ENCODE measurements at places on chromosomes 5 and 9. TPM values are rescaled to one million over a fixed set of nuclear protein-coding genes. Genes with fewer than 3 reads are reported as not detected.
A peak's percentile ranks its signal among the peaks of the same experiment; 100 is the strongest.

- H3K4me3 ChIP-seq: no peak overlapping the region
- no peak overlapping the region for H3K27ac ChIP-seq
- no peak for DNase-seq
- no peaks in the 10 kb centered on the region for H3K4me1 ChIP-seq
- no peaks in the 10 kb centered on the region for H3K27me3 ChIP-seq
Observed at GRCh38 chr9:135896205-135896604, 11.1 kb downstream of the CAMSAP1 start.

DNA sequence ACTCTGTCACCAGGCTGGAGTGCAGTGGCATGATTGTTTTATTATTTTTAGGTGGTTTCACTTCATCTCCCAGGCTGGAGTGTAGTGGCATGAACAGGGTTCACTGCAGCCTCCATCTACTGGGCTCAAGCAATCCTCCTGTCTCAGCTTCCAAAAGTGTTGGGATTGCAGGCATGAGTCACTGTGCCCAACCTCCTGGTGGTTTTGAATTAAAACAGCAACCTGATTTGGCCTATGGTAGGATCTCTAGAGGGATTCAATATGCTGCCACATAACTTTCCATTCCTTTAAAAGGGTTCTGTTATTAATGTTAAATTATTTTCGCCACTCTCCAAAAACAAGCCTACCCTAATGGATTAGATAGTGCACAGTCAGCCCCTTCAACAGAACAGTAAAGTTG is 9.9 kb upstream of the HSPA4 start:
- no peaks in the 10 kb centered on the region for H3K36me3 ChIP-seq
- DNase-seq: no peak
- H3K27ac ChIP-seq: no peak overlapping the region
- no peaks in the 10 kb centered on the region for H3K4me1 ChIP-seq
- no peaks in the 10 kb centered on the region for H3K27me3 ChIP-seq
- no peak overlapping the region for H3K4me3 ChIP-seq

DNA sequence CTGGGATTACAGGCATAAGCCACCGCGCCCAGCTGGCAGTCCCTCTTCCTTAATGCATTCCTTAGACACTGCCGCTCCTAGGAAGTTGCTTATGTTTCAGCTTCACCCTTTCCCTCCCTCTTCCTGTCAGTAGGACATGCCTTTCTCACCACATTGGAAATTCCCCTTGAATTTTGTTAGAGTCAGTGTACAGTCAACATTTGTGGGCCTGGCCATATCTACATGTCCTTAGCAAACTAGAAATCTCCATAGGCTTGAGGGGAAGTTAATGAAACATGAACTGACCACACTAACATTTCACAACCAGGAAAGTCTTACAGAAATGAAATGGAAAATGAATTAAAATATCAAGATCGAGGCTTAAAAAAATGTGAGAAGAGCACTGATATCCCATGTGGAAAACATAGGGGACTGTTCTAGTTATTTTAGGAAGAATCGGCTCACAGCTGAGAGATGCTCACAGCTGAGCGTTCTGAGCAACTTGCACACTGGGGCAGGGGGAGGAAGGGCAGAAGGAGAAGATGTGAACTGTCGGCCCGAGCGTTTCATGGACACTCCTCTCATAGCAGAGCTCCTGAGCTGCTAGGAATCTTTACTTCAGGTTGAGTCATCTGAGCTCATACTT is 21.1 kb upstream of the LVRN start:
- DNase-seq: no peak
- no peaks in the 10 kb centered on the region for H3K27me3 ChIP-seq
- H3K4me1 ChIP-seq: no peaks in the 10 kb centered on the region
- no peak overlapping the region for H3K27ac ChIP-seq
- no peaks in the 10 kb centered on the region for H3K36me3 ChIP-seq

GRCh38 chr9:133737071-133737773 is 930 bp downstream of the SARDH start:
- peak; percentile 63 for DNase-seq
- H3K27me3 ChIP-seq: no peaks in the 10 kb centered on the region

GRCh38 chr9:30913331-30913730 is 1471.1 kb upstream of the ACO1 start:
- H3K27me3 ChIP-seq: no peaks in the 10 kb centered on the region
- no peak overlapping the region for H3K27ac ChIP-seq
- H3K4me3 ChIP-seq: no peak overlapping the region
- H3K4me1 ChIP-seq: no peaks in the 10 kb centered on the region
- no peaks in the 10 kb centered on the region for H3K36me3 ChIP-seq

- no peak for DNase-seq
- no peaks in the 10 kb centered on the region for H3K27me3 ChIP-seq
- no peak overlapping the region for H3K27ac ChIP-seq
- no peak overlapping the region for H3K4me3 ChIP-seq
- H3K4me1 ChIP-seq: no peaks in the 10 kb centered on the region
- no peaks in the 10 kb centered on the region for H3K36me3 ChIP-seq
Observed at GRCh38 chr5:94976853-94977252, 308.0 kb downstream of the MCTP1 start.

GRCh38 chr5:169909945-169910344 is 70.3 kb downstream of the INSYN2B start:
- no peaks in the 10 kb centered on the region for H3K36me3 ChIP-seq
- no peaks in the 10 kb centered on the region for H3K27me3 ChIP-seq
- no peak overlapping the region for H3K27ac ChIP-seq
- H3K4me1 ChIP-seq: no peaks in the 10 kb centered on the region
- DNase-seq: no peak

- H3K27me3 ChIP-seq: no peaks in the 10 kb centered on the region
- H3K4me3 ChIP-seq: no peak overlapping the region
- no peaks in the 10 kb centered on the region for H3K36me3 ChIP-seq
- H3K27ac ChIP-seq: no peak overlapping the region
- no peak for DNase-seq
Observed at GRCh38 chr5:135432113-135432512, 15.0 kb downstream of the DCANP1 start.

DNA sequence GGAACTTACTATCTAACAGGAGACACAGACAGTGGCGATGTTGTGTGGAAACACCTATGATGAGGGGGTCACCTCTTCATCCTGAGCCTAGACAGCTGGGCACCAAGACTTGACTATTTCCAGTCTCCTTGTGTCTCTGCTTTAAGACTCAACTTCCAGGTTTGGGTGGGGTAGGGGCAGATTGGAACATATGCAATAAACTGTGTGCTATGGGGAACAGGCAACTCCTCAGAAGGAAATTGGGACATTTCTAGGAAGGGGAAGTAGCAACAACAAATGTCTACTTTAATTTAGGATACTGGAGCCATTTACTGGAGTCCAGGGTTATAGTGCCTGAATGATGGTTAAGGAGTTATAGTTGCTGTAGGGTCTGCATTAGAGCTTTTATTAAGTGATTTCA is 57.3 kb downstream of the FGF18 start:
- no peaks in the 10 kb centered on the region for H3K4me1 ChIP-seq
- no peak overlapping the region for H3K4me3 ChIP-seq
- H3K27me3 ChIP-seq: no peaks in the 10 kb centered on the region
- no peak for DNase-seq
- no peaks in the 10 kb centered on the region for H3K36me3 ChIP-seq

GRCh38 chr5:175753536-175754402 is 95.9 kb downstream of the HRH2 start:
- no peak overlapping the region for H3K27ac ChIP-seq
- no peaks in the 10 kb centered on the region for H3K36me3 ChIP-seq
- no peaks in the 10 kb centered on the region for H3K4me1 ChIP-seq

- H3K36me3 ChIP-seq: no peaks in the 10 kb centered on the region
- H3K27ac ChIP-seq: no peak overlapping the region
- H3K27me3 ChIP-seq: no peaks in the 10 kb centered on the region
- no peak overlapping the region for H3K4me3 ChIP-seq
- DNase-seq: no peak
Observed at GRCh38 chr5:178427576-178428197, 162.5 kb downstream of the COL23A1 start.

DNA sequence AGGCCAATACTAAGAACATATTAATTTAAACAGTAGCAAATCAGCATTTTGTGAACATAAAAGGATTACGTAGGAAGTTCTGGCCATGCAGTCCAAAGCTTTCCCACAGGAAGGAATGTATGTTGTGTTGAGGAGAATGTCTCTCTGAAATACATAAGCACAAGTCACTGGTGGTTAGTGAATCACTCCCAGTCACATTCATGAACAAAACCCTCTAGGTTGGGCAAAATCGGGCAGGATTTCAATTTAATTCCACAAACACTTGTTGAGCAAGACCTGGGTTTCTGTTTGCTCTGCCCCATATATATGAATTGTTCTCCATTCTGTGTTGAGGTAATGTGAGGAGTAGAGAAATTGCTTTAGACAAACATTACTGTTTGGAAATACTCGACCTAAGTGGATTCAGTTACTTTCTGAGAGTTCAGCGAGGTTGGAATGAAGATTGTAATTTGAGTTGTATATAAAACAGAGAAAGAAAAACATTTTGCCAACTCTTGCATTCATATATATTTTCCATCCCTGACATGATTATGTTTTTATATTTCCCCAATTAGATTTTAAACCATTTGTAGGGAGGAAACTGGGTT is 127.6 kb upstream of the RPS23 start:
- no peak for DNase-seq
- H3K4me1 ChIP-seq: no peaks in the 10 kb centered on the region
- H3K4me3 ChIP-seq: no peak overlapping the region
- no peak overlapping the region for H3K27ac ChIP-seq
- H3K27me3 ChIP-seq: no peaks in the 10 kb centered on the region

DNA sequence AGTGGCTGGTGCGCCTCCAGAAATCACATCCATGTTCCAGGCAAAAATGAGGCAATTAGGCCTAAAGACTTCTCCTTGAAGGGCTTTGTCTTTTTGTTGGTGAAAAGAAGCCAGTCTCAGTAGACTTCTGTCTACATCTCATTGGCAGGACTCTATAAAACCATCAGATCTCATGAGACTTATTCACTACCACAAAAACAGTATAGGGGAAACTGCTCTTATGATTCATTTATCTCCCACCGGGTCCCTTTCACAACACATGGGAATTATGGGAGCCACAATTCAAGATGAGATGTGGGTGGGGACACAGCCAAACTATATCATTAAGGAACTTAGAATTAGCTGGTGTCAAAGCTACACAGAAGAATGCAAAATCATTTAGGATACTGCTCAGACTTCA is 77.7 kb upstream of the SNX2 start:
- H3K27ac ChIP-seq: no peak overlapping the region
- no peak overlapping the region for H3K4me3 ChIP-seq
- no peaks in the 10 kb centered on the region for H3K4me1 ChIP-seq
- DNase-seq: no peak
- no peaks in the 10 kb centered on the region for H3K27me3 ChIP-seq

DNA sequence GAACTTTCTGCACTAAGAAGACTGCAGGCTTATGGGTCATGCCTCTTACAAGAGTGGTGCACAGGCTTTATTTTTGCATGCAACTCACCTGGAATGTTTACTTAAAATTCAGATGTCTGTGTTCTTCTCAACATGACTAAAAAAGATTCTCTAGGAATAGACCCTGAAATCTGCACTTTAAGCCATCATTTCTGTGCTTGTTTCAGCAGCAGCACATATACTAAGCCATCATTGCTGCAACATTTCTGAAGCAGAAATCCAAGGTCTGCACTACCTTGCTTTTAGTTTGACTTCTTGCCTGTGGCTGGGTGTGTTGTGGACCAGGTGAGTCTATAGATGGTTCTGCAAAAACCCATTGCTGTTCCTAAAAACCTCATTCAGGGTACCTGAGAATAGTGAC is 156.8 kb downstream of the CEP120 start:
- H3K27ac ChIP-seq: no peak overlapping the region
- H3K36me3 ChIP-seq: no peaks in the 10 kb centered on the region
- DNase-seq: no peak
- H3K27me3 ChIP-seq: no peaks in the 10 kb centered on the region

GRCh38 chr9:74645007-74645639 is 148.0 kb downstream of the RORB start:
- H3K27me3 ChIP-seq: no peaks in the 10 kb centered on the region
- no peak overlapping the region for H3K4me3 ChIP-seq
- no peak for DNase-seq
- H3K36me3 ChIP-seq: no peaks in the 10 kb centered on the region
- H3K4me1 ChIP-seq: no peaks in the 10 kb centered on the region

GRCh38 chr9:105046907-105047741 is 119.2 kb upstream of the ABCA1 start:
- no peaks in the 10 kb centered on the region for H3K36me3 ChIP-seq
- H3K4me1 ChIP-seq: no peaks in the 10 kb centered on the region
- no peaks in the 10 kb centered on the region for H3K27me3 ChIP-seq
- no peak overlapping the region for H3K27ac ChIP-seq
- H3K4me3 ChIP-seq: no peak overlapping the region
- no peak for DNase-seq

DNA sequence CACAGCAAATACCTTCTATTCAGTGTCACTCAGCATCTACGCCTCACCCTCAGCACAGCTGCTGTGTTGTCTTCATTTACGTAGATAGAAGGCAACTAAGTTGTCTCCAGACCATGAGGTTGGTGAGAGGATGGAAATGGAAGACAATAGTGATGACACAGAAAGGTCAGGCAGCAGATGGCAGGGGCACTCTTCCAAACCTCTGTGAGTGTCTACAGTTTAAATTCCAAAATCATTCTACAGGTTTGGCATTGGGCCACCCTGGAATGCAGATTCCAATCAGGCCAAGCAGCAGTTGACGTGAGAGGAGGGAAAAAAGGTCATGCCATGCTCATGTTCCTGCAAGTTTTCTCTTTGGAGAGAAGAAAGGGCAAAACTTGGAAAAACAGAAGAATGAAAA is 68.7 kb upstream of the ADAMTSL1 start:
- H3K4me1 ChIP-seq: no peaks in the 10 kb centered on the region
- H3K4me3 ChIP-seq: no peak overlapping the region
- no peaks in the 10 kb centered on the region for H3K27me3 ChIP-seq
- H3K27ac ChIP-seq: no peak overlapping the region
- H3K36me3 ChIP-seq: no peaks in the 10 kb centered on the region
- no peak for DNase-seq

- no peaks in the 10 kb centered on the region for H3K4me1 ChIP-seq
- H3K27me3 ChIP-seq: no peaks in the 10 kb centered on the region
- no peak overlapping the region for H3K27ac ChIP-seq
- H3K36me3 ChIP-seq: no peaks in the 10 kb centered on the region
Observed at GRCh38 chr5:89883967-89884366, 525.6 kb downstream of the CETN3 start.

SLCO4C1 gene
- 0.64 TPM for total RNA-seq

CER1 gene
- not detected for total RNA-seq

TEX48 gene
- total RNA-seq: not detected

HAPLN1 gene
- total RNA-seq: not detected

PCDHGA10 gene
- total RNA-seq: 2.3 TPM

DCTN4 gene
- 47.5 TPM for total RNA-seq

GMCL2 gene
- total RNA-seq: not detected

PHF24 gene
- total RNA-seq: 0.06 TPM
